Kidney (tissue), 22 donors: ENCODE measurements at places on chromosomes 6 and 20. TPM values are rescaled to one million over a fixed set of nuclear protein-coding genes. Genes with fewer than 3 reads are reported as not detected.

PTK6 gene
- 1.1 TPM for total RNA-seq

DLK2 gene
- 0.50 TPM for total RNA-seq

IRF4 gene
- 23.7 TPM for total RNA-seq

MAP7 gene
- 40.0 TPM for total RNA-seq

SIRPG gene
- 2.5 TPM for total RNA-seq

TMEM200A gene
- 17.9 TPM for total RNA-seq

PNLDC1 gene
- total RNA-seq, result not detected

CCDC28A gene
- 30.2 TPM for total RNA-seq

TCP11 gene
- 0.50 TPM for total RNA-seq

ANGPT4 gene
- 0.57 TPM for total RNA-seq

MCHR2 gene
- total RNA-seq, result not detected
